ENCODE measurements at places on chromosomes 6 and 20.

DNA sequence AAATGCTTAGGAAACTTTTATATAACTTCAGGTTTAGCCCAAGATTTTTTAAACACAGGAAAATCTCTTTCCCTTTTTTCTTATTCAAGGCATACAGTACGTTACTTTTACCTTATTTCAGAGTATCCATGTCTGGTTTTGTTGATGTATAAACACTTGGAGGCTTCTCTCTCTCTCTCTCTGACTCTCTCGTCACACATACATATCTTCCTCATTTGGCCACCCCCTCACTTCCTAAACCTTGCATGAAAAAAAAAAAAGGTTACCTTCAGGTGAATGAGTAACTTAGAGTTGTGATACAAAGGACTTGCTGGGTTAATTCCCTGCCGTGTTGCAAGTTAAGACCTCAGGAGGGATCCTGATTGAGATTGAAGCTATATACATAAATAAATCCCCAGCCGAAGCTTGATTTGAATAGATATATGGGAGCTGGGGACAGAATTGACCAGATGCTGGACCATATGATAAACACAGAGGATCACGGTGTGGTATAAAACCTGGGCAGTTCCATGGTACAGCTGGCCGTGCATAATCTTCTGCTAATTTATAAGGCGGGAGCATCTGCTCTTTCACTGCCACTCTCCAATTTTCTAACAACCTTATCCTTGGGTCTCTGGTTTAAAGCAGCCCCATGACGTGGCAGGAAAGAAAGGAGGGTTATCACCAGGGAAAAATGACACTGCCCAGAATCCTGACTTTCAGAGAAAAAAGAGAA, 55.1 kb upstream of the IL20RA start:
- DNase-seq = no peak

GRCh38 chr6:7245668-7246393, 67.2 kb downstream of the SSR1 start:
- no peak for DNase-seq

GRCh38 chr20:18943542-18943941, 130.0 kb downstream of the SCP2D1 start:
- no peak for DNase-seq

GRCh38 chr6:14476793-14477531, 359.4 kb downstream of the CD83 start:
- no peak for DNase-seq

- DNase-seq = no peak
These were observed 22.1 kb downstream of the TRAM2 start for GRCh38 chr6:52554684-52555280.

- no peak for DNase-seq
These were observed 399.3 kb downstream of the KHDRBS2 start for GRCh38 chr6:61886608-61887259.

DNA sequence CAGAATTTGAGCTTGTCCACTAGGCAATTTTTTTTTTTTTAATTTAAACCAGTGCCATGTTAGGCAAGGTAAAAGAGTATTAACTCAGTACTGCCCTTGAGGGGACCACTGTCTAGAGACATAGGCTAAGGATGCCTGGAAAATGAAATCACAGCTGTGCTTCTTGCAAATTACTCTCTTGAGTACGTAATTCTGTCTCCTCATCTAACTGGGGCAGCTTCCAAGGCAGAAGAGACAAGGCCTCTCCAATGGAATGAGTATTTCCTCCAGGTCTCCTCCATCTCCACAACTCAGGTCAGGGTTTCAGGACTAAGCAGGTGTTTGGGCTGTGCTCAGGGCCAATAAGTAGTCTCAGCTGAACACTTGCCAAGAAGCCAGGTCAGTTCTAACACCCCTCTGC, 33.8 kb upstream of the MRPS10 start:
- DNase-seq = no peak

DNA sequence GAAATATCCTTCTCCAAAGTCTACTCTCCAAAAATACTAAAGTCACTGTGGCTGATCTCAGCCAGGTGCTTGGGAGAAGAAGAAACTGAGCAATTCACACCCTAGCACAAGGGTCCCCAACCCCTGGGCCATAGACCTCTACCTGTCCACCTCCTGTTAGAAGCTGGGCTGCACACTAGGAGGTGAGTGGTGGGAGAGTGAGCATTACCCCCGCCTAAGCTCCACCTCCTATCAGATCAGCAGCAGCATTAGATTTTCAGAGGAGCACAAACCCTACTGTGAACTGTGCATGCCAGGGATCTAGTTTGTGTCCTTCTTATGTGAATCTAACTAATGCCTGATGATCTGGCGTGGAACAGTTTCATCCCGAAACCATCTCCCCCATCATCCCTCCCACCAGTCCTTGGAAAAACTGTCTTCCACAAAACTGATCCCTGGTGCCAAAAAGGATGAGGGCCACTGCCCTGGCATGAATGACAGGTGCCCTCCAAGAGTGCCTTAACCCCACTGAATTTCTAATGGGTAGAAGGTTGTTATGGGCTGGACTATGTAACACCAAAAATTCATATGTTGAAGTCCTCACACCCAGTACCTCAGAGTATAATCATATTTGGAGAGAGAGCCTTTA, 109.2 kb upstream of the CDYL start:
- DNase-seq = no peak

DNA sequence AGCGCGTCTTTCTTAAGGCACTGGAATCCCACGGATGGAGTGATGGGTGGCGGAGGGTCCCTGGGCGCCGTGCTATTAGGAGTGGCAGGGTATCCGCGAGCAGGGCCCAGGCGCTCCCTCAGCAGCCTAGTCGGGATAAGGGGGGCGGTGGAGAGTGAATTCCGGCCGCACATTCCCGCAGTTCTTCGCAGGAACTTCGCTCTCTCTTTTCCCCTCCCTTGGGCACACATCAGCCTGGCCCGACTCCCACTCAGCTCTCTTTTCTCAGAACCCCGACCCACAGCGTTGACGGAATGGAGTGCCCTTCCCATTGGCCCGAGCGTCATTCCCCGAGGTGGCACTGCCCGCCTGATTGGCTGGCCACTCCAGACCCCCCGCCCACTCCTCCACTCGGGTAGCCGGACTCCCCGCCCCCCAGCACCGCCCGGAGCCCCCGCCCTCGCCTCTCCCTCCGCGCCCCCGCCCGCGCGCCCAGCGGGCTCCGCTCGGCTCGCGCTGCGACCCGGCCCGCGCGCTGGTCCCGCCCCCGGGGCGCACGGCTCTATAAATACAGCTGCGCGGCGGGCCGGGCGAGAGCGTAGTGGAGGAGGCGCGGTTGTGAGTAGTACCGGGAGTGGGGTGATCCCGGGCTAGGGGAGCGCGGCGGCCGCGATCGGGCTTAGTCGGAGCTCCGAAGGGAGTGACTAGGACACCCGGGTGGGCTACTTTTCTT, at the start of gene ID4:
Gene ID4, plus strand, starts transcription at position 572 of the 712 bp plus-strand sequence. CDS start 385 bp downstream, outside the sequence.
- no peak for DNase-seq

- no peak for DNase-seq
These were observed 35.9 kb upstream of the HLA-G start for GRCh38 chr6:29791786-29792122.

- DNase-seq = no peak
These were observed 65.3 kb upstream of the RNF146 start for GRCh38 chr6:127201321-127201720.

DNA sequence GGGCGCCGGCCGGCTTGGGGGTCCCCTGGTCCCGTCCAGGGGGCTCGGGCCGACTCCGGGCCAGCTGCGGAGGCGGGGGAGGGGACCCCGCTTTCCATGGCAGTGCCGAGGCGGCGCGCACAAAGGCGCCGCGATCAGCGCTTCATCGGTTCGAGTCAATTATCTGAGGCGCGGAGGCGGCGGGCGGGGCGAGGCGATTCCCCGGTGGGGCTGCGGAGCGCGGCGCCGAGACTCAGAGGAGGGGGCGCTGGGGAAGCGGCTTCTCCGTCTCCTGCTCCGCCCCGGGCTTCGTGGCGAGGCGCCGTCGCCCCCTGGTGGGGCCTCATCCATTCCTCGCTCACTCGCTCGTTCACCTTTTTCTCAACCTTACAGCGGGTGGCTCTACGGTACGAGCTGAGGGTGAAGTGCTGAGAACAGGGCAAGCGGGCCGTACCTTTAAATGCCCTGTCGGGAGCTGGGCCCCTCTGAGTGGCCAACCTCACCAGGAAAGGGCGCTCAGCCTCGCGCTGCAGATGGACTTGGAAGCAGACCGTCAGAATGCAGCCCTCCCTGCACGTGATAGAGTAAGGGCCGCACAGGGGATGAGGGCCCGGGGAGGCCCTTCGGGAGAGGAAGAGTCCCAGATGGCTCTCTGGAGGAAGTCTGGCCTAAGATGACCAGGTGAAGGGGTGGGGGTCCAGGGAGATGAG, 39.9 kb downstream of the SLC52A3 start:
- DNase-seq = peak; percentile 71

- no peak for DNase-seq
These were observed 223.7 kb downstream of the GMDS start for GRCh38 chr6:2021713-2022125.

DNA sequence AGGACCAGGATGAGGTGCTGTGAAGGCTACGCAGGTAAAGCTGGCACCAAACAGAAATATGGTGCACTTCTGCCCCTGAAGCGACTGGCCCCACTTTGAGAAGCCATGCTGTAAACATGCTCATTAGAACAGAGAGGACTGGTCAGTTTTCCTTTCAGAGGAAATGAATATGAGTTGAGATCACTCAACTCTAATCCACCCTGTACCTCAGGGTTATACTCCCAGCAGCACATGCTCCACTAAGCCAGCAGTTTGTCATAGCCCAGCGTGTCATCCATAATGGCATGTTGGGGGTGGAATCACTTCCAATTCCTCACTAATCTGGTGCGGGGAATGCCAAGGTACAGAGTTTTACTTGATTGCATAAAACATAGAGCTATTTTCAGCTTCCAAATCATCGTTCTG, 98.1 kb downstream of the HIVEP2 start:
- DNase-seq = no peak

DNA sequence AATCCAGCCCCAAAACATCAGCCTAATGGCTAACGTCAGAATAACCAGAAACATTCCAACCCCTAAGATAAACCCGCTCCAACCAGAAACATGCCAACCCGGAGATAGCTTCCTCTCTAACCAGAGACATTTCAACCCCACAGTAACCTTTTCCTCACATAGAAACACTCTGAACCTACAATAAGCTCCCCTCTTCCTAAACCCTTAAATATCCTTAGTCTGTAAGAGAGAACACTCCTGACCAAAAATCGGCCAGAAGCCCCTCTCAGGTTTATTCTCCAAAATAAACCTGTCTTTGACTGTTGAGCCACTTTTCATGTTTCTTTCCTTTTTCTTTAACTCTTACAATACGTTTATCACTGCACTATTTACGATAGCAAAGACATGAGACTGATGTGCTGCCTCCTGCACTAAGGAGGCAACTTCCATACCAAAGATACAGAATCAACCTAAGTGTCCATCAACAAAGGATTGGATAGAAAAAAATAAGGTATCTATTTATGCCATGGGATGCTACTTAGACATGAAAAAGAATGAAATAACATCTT, 5.0 kb upstream of the GABRR2 start:
- DNase-seq = no peak

DNA sequence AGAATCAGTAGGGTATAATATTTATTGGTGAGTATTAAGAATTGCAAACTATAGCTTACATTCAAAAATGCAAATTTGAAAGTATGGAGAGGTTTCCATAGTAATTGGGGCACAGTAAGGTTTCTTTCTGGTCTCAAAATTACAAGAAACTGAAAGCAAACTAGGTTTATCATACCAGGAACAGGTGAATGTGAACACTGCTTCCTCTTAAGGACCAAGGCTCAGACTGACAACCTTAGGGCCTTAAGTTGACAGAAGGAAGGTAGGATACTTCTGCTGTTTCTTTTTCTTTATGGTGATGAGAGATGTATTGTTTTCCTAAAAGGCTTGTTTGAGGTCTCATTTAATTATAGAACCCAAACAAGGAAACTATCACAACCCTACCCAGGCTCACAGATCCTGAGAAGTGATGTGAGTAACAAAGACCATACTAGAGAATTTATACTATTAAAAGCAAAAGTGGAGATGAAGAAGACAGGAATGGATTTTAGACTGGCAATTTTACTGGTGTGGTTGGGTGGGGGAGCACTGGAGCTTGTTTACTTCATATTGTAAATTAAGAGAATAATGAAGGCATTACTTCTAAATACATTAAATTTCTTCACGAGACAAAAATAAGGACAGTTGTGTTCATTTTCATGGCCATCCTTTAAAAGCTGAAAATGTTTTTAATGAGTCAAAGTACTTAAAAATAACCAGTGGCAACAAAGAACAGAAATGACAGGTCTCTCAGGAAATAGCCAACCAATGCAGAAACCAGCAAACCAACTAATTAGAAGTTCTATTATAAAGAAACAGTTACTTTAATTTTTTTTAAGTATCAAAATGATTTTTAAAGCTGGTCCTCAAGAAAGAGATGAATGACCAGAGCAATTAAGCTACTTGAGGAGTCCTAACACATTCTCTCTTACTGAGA, 21.3 kb downstream of the STAU1 start:
- no peak for DNase-seq

DNA sequence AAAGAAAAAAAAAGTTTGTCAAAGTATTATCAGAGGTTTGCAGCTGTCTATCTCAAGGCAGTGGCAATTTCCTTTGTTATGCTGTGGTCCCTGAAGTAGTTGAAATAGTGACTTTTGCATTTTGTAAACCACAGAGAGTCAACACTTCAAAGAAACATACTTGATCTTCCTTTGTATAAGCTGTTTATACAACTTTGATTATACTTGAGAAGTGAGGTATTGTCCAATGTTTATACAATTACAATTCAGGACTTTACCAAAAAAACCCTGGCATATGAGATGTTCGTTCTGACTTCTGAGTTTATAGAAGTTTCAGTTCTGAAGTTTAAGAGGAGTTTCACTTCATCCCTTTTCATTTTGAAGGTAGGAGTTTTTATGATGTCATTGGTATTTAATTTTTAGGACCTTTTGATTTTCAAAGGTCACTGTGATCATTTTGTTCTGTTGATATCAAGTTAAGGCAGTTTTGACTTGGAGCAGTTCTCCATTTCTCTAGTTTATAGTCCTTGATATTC, 4.0 kb downstream of the STK4 start:
- DNase-seq = no peak

DNA sequence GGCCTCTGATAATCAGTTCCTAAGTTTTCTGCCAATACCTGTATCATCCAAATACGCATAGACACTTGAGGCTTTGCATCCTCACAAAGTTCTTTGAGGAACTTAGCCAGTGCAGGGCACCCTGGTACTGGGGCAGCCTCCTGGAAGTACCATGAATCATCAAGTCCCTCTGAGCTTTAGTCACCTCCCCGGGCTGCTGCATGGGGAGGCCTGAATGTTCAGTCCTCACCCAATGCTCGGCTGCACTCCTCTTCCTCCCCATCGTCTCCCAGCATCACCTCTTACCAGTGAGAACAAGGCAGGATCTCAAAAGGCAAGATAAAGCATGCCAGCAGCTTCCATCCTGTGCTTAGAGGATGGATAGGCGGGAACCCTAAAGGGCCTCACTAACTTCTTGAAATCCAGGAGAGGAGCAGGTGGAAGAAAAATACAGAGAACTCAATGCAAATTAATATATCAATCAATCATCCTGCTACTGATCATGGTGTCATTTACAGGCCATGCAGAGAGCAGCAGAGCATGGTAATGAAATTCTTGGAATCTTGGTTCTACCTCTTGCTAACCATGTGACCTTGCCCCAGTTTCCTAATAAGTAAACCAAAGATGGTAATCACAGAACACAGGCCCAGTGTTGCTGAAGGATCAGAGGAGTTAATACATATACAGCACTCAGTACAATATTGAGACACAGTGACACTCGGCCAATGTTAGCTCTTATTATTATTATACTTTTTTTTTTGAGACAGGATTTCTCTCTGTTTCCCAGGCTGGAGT, 4.7 kb upstream of the CCN6 start:
- DNase-seq = no peak

All from stimulated activated CD4-positive, alpha-beta T cell treated with anti-CD3 and anti-CD28 coated beads, Interleukin-4, amount 100 ng/mL, for 1 hour (primary cell).